ENCODE measurements at places on chromosomes 4 and X.

GRCh38 chr4:182924497-182924896 lies 7.3 kb upstream of the DCTD start:
- DNase-seq, result no peak

- no peak for DNase-seq
These were observed 25.8 kb downstream of the DOCK11 start for GRCh38 chrX:118521435-118521834.

- DNase-seq, result peak; percentile 4
These were observed at the start of gene BEND4 for GRCh38 chr4:42152507-42153504. BEND4 (minus strand) TSS chr4:42152655; CDS start chr4:42152143, 512 bp downstream.

DNA sequence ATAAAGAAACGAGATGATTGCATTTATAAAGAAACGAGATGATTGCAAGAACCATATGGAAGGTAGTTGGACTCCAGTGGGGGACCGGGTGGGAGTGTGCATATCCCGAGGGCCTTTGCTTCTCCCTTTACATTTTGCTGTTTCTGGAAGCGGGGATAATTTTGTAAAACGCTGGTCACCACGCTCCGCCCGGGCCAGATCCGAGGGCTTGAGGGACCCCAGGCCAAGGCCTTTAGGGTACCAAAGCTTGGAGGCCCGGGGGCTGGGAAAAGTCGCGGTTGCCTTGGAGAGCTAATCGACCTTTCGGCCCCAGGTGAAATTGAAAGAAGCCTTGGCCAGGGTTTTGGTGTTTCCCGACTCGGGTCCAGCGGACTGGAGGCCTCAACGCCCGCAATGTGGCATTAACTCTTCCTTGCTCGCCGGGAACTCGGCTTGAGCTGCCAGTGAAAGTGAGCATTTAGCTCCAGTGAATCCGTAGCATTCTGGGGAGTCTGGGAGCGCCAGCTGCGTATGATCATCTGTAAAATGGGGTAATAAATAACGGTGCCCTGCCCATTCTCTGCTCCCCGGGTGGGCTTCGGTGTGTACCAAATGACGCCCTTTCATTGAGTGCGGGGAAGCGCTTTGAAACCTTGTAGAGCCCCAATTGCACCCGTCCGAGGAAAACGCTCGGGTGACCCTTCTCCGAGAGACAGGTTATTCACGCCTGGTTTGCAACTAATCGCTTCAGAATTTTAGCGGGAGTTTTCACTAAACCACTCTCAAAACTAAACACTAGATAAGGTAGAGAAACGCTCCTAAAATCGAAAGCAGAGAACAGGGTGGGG lies 4.5 kb downstream of the NKX3-2 start:
- no peak for DNase-seq

- no peak for DNase-seq
These were observed 479.3 kb downstream of the INPP4B start for GRCh38 chr4:142366769-142367181.

GRCh38 chr4:174317531-174317930 lies 33.8 kb downstream of the CEP44 start:
- DNase-seq, result no peak

- no peak for DNase-seq
These were observed 363.3 kb upstream of the F9 start for GRCh38 chrX:139167282-139167681.

GRCh38 chr4:164753873-164754488 lies at the start of gene SMIM31:
SMIM31 (plus strand) TSS chr4:164754131; CDS start chr4:164770444, 16,313 bp downstream.
- DNase-seq, result no peak

GRCh38 chr4:183099537-183100297 lies 660 bp downstream of the WWC2 start:
- peak; percentile 18 for DNase-seq
